GM18507 (cell line): ENCODE measurements at places on chromosomes 5 and 9.

DNA sequence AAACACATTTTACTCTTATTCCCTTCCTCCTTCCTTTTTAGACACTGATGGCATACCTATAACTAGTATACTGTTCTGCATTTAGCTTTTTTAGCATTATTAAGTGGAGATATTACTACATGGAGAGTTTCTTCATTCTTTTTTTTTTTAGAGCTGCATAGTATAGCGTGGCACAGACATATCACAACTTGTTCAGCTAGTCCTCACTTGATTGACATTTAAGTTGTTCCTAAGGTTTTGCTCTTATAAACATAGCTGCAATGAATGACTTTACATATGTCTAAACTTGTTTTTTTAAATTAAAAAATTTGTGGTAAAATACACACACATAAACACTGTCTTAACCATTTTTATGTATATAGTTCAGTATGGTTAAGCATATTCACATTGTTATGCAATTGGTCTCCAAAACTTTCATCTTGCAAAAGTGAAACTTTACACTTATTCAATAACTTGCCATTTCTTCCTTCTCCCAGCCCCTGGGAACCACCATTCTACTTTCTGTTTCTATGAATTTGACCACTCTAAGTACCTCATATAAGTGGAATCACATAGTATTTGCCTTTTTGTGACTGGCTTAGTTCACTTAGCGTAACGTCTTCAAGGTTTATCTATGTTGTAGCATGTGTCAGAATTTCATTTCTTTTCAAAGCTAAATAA lies 48.7 kb downstream of the ANKDD1B start:
- no peak for DNase-seq

DNA sequence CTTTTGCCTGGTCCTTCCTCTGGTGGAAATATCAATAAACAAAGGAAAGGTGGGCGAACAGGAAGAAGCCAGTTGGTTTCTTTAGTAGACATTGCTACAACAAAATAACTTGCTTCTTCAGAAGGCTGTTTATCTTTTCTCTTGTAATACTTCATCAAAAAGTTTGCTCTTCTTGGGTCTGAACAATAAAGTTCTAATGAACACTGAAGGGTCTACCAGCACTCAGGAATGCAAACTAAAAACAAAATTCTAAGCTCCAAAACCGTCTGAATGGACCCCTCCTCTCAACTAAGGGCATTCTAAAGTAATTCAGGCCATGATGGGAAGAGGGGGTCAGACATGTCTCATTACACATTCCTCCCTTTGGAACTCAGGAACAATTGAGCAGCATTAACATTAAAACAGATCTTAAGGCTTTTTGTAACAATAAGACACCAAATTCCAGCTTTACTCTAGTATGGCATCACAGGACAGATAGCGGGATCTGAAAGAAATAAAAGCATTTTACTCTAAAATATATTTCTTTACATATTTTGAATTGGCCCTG lies 2.3 kb downstream of the TBCA start:
- no peak for DNase-seq

- DNase-seq, result no peak
Measured at GRCh38 chr5:72468606-72469005, 38.6 kb downstream of the ZNF366 start.

- no peak for DNase-seq
Measured at GRCh38 chr5:30811298-30811697, 382.2 kb upstream of the CDH6 start.

- DNase-seq, result no peak
Measured at GRCh38 chr5:93062548-93062947, 518.5 kb downstream of the NR2F1-AS1 start.

- DNase-seq, result no peak
Measured at GRCh38 chr5:58980890-58981289, 398.0 kb downstream of the RAB3C start.

GRCh38 chr5:163915481-163915961 lies 410.1 kb downstream of the MAT2B start:
- no peak for DNase-seq

GRCh38 chr5:170533383-170533782 lies 29.6 kb downstream of the KCNIP1 start:
- DNase-seq, result no peak

- DNase-seq, result no peak
Measured at GRCh38 chr5:180034564-180034963, 37.0 kb downstream of the RNF130 start.

DNA sequence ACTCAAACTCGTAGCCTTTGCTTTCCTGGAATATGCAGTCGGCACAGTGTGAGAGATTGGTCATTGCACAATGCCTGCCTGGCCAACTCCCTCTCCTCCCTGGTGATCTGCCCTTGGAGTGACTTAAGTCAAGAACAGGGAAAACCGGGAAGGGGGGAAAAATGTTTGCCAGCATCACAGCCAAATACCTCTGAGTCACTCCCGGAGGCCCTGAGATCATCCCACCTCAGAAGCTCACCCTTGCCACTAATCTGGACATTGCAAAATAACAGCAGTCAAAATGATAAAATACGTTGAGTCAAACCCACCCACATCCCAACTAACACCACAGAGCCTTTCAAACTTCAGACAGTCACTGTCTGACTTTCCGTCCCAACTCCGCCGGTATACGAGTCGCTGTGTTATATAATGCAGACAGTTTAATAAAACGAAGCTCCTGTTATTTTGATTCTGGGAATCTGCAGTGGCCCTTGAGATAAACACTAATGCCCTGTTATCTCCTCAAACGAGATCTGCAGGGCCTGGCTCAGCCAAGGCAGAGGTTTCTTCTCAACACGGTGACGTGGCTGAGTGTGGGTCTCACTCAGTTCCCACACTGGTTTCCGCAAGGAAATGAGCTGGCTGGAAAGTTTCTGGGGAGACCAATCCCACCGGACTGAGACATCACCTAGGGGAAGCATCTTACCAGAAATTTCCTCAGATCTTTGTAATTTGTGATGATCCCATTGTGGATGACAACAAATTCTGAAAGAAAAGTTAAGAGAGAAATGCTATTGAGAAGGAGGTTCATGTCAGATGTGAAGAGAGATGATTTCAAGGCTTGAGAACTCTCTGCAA lies 22.1 kb downstream of the GFPT2 start:
- no peak for DNase-seq

GRCh38 chr5:126414874-126415502 lies 8.2 kb upstream of the GRAMD2B start:
- no peak for DNase-seq

DNA sequence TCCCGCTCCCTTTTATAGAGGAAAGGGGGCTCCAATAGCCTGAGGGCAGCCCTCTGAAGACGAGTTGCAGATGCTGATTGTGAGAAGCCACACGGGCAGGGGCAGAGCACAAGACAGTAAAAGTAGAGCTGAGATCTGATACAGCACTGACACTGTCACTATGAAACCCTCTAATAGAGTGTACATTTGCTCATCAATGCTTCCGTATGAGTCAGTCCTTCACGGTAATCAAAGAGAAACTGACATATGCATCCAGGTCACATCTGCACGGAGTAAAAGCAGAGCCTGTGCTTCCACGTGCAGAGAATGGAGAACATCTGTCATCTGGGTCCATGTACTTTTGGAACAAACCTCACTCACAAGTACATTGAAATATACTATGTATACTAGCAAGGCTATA lies 60.6 kb upstream of the TMEM215 start:
- no peak for DNase-seq

DNA sequence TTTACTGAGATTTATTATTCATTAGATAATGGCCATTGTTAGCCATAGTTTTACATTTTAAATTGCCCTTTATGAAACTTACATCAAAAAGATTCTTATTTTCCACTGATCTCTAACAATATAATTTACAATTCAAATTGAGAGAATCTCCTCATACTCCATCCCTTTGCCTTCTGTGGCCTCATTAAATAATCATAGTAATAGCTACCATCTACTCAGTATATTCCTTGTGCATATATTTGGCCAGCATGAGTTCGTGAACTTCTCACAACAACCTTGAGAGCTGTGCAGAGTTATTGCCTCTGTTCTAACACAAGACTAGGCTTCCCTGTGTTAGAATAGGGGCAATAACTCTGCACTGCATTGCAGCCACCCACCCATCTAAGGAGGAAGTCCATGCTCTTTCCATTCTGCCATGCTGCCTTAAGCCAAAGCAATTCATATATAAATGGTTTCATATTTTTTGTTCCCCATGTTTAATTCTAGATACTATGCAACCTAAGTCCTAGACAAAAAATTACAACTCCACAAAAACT lies 99.1 kb downstream of the ADAMTSL1 start:
- no peak for DNase-seq

- DNase-seq, result no peak
Measured at GRCh38 chr9:130893341-130894101, 3.1 kb downstream of the QRFP start.

GRCh38 chr9:95225076-95225725 lies 92.3 kb downstream of the FANCC start:
- no peak for DNase-seq

- DNase-seq, result no peak
Measured at GRCh38 chr9:116064970-116065369, 88.6 kb upstream of the PAPPA start.

GRCh38 chr9:22005702-22006606 lies 3.2 kb downstream of the CDKN2B start:
- DNase-seq, result no peak

DNA sequence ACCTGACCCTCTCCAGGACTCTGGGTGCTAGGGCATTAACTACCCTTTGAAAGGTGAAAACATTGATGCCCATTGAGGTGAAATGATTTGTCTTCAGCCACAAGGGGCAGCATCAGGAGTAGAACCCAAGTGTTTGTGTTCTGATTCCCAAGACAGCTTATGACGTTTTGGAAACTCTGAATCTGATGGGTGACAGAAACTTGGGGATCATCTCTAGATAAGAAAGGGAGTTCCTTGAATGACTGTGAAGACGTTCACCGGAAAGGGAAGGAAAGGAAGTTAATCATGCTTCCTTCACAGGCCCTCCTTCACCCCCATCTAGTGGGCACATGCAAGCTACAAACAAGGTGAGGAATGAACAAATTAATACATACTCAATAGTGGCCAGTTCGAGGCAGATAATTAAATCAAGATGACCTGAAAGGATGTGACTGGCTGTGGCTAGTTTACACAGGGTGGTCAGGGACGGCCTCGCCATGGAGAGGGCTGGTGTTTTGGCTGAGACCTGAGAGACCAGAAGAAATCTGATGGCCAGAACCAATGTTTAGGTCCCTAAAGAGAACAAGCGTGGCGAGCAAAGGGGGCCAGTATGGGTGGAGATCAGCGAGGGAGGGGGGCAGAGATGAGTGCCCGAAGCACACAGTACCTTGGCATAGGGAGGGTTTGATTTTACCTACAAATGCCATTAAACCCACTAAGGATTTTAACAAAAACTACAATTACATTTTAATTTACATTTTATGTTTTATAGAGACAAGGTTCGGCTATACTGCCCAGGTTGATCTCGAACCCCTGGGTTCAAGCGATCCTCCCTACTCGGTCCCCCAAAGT lies 937 bp upstream of the SLC26A2 start:
- no peak for DNase-seq

- no peak for DNase-seq
Measured at GRCh38 chr5:37814699-37815098, 25.1 kb downstream of the GDNF start.

DNA sequence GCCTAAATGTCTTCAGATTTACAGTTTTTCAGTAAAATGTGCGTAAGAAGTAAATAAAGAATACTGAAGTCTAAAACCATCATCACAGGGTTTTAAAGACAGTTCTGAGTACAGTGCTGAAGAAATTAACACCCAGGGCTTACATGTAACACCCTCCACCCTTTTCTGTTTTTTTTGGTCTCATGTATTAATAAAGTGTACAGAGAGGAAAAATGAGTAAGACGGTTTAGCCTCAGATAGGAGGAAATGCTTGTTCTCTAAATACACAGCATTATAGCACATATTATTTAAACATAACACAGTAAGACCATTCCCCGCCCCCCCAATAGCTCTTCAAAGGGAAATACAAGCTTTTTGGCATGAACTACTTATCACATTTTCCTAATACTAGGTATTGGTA lies 119.3 kb downstream of the CHSY3 start:
- no peak for DNase-seq

GRCh38 chr5:91379246-91379913 lies 3.7 kb downstream of the ARRDC3 start:
- no peak for DNase-seq
